ENCODE measurements at places on chromosomes 12 and 14. TPM values are rescaled to one million over a fixed set of nuclear protein-coding genes. Genes with fewer than 3 reads are reported as not detected.

The ZBTB39 gene
- 2.6 TPM for total RNA-seq

The TMEM179 gene
- not detected for total RNA-seq

The BATF gene
- 0.84 TPM for total RNA-seq

The NUAK1 gene
- 1.7 TPM for total RNA-seq

The IAPP gene
- total RNA-seq = not detected

The PRKD1 gene
- total RNA-seq = 0.56 TPM

The NR1H4 gene
- not detected for total RNA-seq

The CCDC175 gene
- not detected for total RNA-seq

The BEGAIN gene
- 0.68 TPM for total RNA-seq

The CLEC2B gene
- total RNA-seq = 13.0 TPM

The CCDC77 gene
- total RNA-seq = 5.9 TPM

Measured in esophagus mucosa (tissue), 1 donor.